Right ventricle myocardium superior (tissue), 1 donor: ENCODE measurements at places on chromosomes 11 and 22.

GRCh38 chr11:120170741-120171261 lies 32.9 kb upstream of the TRIM29 start:
- no peak for DNase-seq

DNA sequence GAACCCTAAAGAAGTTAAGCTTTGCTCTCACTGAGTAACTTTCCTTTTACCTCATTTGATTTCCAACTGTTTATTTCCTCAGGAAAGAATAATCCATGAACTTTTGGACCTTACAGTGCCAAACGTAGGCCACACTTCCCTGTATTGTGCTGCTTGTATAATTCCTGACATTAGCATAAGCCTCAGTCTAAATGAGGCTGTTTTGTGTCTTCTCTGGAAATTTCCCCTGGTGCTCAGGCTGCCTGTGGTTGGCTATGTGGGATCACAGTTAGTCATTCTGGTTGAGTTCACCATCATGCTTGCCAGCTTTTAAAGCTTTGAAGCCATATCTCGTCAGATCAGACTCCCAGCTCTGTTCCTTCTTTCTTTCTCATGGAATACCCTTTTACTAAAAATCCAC lies 107.0 kb downstream of the FAM76B start:
- no peak for DNase-seq

DNA sequence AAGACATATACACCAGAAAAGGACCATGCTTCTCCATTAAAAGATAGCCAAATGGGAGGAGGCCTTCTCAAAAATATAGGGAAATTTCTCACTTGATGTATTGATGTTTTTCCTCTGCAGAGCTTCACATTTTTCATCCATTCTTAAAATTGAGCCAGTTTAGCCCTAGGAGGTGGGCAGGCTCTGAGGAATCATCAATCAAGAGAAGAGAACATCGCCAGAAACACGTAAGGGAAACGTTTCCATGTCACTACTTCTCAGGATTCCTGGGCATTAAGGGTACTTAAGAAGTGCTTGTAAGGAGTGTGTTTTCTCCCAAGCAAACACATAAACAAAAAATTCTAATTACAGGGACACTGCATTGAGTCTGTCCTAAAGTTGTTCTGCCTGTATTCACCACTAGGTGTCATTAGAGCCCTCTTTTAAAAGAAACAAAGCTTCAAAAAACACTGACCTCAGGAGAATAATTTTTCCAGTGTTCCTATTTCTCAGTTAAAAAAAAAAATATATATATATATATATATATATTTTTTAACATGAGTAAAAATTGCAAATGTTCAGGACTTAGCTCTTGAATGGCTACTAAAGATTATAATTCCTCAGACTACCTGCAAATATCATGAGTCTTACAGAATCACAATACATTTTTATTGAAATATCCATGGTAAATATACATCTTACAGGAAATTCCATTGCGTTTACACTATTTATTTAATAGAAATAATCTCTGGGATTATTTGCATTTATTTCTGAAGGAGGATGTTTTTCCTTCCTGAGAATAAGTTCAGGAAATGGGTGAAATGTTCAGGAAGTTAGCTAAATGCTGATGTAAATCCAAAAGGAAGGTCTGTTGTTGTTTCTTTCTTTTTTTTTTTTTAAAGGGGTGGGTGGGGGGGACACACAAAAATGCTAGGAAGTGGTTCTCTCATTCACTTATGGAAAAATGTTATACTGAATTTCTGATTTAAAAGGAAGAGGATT lies 16.0 kb downstream of the FZD4 start:
- DNase-seq, result no peak

DNA sequence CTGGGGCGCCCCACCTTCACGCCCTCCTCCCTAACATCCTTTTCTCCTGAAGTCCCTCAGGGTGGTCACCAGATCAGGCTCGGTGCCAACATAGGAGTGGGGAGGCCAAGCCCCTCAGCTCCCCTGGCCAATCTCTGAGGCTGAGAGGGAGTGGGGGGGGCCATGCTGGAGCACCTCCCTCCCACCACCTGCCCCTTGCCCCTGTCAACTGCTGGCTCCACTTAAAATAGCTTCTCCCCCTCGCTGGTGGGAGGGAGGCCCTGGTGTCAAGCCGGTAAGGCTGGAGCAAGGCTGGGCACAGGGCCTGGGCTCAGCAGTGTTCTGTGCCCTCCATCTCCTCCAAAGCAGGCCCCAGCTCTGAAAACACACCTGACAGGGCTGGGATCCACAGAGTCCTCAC lies 4.9 kb downstream of the PLXNB2 start:
- DNase-seq, result peak; percentile 63

DNA sequence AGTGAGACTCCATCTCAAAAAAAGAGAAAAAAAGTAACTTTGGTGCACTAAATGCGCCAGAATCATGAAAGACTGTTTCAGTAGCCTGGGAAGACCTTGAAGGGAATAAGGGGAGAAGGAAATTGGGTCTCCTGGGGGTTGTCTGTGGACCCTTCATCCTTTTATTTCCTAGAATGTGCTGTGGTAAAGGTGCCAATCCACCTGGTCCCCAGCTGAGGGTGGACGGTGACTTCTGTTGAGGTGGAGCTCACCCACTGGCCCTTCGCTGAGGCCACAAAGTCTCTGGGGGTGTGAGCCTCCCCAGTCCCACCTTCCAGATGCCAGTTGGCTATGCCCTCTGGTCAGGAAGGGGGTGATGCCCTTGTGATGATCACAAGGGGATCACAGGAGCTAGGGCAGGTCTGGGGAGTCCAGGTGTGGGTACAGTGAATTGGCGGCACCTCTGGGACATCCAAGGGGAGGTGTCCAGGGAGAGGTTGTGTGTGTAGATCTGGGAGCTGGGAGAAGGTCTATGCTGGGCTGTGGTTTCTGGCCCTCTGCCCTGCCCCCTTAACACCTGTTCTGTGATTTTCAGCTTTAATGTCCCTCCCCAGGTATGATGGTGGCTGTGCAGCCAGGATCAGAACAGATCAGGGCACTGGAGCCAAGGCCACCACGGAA lies 34.2 kb upstream of the LMO1 start:
- no peak for DNase-seq

DNA sequence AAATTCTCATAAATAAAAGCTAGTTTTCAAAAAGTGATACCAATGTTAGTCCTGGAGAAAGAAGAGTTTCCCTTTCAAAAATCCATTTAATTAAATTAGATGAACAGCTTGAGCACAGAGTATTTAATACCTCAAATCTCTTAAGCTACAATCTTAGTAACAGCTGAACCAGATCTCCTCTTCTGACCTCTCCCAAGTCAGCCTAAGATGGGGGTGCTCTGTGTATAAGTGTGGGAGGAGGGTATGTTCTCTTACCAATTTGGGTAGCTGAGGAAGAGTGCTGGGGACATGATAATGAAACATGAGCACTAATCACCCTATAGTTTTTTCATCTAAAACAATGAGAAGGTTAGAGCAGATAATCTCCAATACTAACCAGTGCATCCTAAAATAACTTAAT lies 9.6 kb downstream of the TPH1 start:
- DNase-seq, result no peak

DNA sequence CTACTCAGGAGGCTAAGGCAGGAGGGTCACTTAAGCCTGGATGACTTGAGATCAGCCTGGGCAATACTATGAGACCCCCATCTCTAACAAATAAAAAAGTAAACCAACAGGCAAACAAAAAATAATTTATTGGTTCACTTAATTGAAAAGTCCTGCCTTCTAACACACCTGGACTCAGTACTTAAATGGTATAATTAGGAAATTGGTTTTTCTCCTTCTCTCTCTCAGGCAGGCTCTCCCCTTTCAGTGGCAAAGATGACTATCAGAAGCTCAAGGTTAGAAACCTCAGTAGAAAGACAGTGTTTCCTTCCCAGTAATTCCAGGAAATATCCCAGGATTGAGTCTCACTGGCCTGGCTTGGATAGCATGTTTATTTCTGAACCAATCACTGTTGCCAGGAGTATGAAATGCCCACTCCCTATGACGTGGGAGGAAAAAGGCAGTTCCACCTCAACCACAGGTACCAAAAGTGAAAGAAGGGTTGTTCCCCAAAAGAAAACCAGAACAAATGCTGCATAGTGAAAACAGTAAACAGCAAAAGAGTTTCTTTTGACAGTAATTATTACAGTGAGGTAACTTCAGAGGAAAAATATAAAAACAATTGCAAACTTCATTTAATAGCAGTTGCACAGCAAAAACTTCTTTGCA lies 56.3 kb upstream of the SOX6 start:
- DNase-seq, result no peak

DNA sequence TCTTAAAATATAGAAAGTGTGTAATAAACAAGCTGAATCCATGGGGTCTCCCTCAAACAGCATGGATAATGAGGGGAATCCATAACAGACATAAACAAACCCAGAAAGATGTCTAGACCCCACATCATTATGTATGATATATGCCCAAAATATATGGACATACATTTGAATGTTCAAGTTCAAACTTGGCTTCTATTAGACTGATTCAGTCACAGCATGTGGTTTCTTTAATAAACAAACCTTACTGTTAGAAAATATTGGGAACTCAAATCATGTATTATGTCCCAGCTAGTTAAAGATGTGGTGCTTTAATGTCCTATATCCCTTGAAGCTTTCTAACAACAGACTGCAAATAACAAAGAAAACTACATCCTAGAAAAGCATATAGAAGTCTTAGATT lies 228.6 kb downstream of the SOX6 start:
- no peak for DNase-seq

DNA sequence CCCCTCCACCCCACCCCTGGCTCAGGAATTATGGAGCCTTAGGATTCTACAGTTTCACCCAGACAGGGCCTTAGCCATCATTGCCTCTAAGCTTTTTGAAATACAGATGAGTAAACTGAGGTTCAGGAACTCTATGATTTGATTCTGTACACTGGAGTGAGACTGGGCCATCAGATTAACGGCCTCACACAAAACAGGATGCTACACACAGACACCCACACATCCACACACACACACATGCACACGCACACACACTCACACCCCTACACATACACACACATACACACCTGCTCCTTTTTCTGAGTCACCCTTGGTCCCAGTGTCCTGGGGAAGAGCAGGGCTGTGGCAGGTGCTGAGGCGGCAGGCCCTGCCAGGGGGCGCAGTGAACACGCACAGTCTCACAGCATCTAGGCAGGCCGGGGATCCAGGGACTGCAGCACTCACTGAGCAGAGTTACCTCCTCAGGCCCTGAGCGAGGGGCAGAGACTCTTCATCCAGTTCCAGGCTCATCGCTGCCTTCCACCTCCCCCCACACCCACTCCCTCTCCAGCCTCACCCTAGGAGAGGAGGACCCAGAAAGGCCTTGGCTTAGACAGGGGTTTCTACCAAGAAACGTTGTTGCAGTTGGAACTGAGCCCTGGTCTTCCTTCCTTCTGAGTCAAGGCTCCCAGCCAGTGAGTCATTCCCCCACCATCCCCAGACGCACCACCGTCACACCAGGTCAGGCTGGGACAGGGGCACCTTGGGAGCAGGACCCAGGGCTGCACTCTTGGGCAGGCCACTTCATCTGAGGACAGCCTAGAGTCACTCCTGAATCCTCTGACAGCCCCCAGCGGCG lies 89.8 kb upstream of the PARVA start:
- no peak for DNase-seq

DNA sequence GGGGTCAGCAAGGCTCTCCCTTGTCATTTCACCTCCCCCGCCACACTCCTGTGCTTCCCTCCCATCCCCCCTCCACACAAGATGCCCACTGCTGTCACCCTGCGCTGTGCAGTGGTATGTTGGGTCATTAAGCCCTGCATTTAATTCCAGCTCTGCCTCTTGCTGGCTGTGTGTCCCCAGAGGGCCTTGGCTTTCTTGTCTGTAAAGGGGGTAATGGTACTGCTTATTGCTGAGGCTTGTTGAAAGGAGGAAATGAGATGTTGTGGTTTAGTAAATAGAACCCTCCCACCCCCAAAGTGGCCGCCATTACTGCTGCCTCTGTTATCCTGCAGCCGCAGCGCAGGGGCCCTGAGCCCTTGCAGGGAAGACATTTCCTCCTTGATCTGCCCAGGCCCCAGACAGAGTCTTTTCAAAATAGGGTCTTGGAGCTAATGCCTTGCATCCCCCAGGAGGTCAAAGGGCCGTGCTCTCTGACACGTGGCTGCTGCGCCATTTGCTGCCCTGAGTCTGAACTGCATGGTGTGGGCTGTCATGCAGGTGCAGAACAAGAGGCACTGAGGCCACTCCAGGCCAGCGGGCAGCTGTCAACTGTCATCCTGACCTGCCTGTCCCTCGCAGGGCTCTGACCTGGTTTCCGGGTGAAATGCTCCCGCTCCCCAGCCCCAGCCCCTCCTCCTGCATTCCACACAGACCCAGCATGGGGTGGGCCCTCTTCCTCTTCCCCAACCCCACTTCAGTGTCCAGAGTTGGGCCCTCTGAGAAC lies 18.7 kb downstream of the PVALB start:
- no peak for DNase-seq

GRCh38 chr11:69186316-69187260 lies 30.9 kb downstream of the SMIM38 start:
- no peak for DNase-seq

GRCh38 chr11:111541254-111542061 lies 938 bp downstream of the LAYN start:
- peak; percentile 77 for DNase-seq

DNA sequence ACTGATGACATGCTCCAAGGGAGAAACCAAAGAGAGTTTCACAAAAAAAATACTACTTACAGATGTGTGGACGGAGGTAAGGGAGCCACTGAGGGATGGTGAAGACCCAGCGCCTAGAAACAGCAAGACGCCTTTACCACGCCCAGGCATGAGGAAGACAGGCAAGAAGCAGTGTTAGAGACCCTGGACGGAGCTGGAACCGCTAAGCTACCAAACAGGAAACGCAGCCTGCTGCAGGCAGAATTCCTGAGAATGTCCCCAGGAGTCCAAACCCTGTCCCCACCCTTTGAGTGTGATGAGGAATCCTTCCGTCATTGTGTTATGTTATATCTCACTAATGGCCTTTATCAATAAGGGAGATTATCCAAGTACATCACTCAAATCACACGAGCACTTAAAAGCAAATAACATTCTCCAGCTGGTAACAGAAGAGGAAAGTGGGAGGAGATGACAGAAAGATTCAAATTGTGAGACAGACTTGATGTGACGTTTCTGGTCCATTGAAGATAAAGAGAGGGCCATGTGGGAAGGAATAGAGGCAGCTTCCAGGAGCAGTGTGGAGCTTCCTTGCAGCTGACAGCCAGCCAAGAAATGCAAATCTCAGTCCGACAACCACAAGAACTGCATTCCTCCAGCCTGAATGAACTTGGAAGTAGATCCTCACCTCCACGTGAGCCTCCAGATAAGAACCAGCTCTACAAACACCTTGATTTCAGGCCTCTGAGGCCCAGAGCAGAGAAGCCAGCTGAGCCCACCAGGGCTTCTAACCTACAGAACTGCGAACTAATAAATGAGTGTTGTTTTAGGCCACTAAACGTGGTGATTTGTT lies 19.1 kb downstream of the FAM181B start:
- DNase-seq, result no peak
